Epithelial cell of prostate (primary cell): ENCODE measurements at places on chromosomes 3 and 15.

- DNase-seq: no peak
These were observed 51.1 kb downstream of the SERP1 start for GRCh38 chr3:150495149-150495548.

- DNase-seq: no peak
These were observed 17.6 kb downstream of the RLBP1 start for GRCh38 chr15:89203705-89204273.

- DNase-seq: no peak
These were observed 8.4 kb upstream of the SLCO2A1 start for GRCh38 chr3:134038071-134038491.

DNA sequence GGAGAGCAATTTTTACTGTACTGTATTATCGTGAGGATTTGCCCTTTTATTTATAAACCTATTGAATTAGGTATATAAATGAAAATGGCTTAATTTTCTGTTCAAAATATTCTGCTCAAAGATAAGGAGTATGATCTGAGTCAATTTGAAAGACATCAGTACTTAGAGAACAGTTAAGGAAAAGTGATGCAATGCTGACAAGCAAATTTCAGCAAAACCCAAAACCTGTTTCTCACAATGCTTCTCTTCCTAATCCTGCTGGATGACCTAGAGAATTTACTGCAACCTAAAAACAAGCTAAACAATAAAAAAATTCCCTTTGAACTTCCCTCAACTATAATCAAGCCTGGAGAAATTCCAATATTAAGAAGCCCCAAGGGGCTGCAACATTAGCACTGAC is 82.7 kb downstream of the RFX7 start:
- no peak for DNase-seq

GRCh38 chr15:80554560-80554959 is 140.6 kb upstream of the ABHD17C start:
- no peak for DNase-seq

GRCh38 chr3:122515870-122516269 is 1.1 kb upstream of the KPNA1 start:
- no peak for DNase-seq

GRCh38 chr3:24368605-24369004 is 126.0 kb downstream of the THRB start:
- no peak for DNase-seq

- DNase-seq: no peak
These were observed 2.6 kb downstream of the CD276 start for GRCh38 chr15:73686781-73687256.

- no peak for DNase-seq
These were observed 8.2 kb downstream of the SLC27A2 start for GRCh38 chr15:50190166-50190570.

- DNase-seq: no peak
These were observed 171.9 kb downstream of the FMN1 start for GRCh38 chr15:33022629-33023028.

DNA sequence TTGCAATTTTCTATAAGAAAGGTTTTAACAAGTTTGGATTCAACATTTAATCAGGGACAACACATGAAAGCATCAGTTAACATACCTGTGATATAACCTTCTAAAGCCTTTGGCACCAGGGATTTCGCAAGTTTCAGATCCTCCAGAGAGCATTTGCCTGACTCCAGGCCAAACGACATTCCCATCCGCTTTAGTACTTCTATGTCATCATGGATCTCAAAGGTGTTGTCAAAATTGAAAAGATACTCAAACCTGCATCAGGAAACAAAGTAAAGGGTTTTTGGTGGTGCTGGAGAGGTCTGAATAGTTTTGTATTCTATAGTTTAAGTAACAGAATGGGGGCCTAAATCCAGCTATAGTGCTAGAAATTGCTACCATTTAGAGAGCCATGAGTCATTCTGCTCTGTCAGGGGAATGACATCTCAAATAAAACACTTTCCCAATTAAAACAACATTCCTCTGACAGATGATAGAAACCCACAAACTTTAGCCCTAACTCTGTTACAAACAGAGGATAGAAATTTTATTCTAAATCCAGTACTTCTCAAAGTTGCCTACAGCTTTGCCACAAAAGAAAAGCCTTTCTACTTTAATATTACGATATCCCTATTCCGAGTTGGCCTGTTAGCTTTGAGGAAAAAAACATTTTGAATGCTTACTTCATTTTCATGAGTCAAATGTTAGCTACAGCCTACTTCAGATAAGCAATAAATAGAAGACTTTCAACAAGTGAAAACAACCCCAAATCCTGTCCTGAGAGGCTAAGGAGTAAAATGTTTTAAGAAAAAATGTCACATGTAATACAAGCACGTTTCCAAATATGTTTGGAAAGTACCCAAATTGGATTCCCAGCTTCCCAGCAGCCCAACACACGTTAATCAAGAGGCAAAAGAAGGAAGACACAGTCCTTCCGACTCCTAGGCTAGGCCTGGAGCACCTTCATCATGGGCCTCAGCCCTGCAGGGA is 83.4 kb downstream of the ATP1B3 start:
- DNase-seq: no peak

- no peak for DNase-seq
These were observed 224.2 kb upstream of the CGNL1 start for GRCh38 chr15:57152133-57152532.

DNA sequence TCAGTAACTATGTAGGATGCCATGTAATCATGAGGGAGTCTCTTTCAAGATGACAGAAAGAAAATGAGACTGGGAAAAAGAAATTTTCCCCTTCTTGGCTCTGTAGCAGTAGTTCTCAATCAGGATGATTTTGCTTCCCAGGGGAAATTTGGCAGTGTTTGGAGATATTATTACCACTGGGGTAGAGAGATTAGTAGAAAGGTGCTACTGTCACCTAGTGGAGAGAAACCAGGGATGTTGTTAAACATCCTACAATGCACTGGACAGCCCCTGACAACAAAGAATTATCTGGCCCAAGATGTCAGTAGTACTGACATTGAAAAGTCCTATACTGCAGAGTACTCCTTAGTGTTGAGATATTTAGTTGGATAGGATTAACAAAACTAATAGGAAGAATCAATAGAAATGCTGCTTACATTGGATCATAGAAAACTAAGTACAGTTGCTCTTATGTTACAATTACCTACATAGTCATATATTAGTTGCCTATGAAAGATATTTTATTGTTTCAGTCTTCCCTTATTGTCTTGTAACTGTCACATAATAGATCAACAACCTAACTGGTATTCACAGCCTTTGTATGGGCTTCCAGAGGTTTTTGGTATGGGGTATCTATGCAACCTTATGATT is 433.3 kb downstream of the RAP2B start:
- no peak for DNase-seq

GRCh38 chr15:80060356-80061006 is 1.0 kb downstream of the ZFAND6 start:
- DNase-seq: no peak

GRCh38 chr3:30962084-30962483 is 67.6 kb upstream of the GADL1 start:
- no peak for DNase-seq

DNA sequence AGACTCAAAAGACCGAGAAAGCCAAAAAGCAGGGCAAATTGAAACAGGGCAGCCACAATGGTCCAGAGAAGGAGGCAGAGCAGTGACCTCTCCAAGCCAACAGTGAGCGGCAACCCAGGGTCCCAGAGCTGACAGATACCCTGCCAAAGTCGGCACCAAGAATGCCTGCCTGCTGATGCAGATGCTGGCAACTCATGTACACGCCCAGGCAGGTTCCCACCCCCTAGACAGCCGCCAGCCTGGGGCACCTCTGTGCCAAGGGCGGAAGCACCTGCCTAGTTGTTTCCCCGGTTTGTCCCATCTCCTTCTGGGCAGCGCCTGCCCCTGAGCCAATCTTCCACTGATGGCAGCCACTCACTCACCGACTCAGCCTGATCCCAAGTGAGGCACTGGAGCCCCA is 22.1 kb downstream of the KLHL25 start:
- no peak for DNase-seq

GRCh38 chr3:50171540-50172301 is 16.6 kb downstream of the SEMA3F start:
- no peak for DNase-seq

- no peak for DNase-seq
These were observed 50.1 kb downstream of the CADPS start for GRCh38 chr3:62824965-62825592.

DNA sequence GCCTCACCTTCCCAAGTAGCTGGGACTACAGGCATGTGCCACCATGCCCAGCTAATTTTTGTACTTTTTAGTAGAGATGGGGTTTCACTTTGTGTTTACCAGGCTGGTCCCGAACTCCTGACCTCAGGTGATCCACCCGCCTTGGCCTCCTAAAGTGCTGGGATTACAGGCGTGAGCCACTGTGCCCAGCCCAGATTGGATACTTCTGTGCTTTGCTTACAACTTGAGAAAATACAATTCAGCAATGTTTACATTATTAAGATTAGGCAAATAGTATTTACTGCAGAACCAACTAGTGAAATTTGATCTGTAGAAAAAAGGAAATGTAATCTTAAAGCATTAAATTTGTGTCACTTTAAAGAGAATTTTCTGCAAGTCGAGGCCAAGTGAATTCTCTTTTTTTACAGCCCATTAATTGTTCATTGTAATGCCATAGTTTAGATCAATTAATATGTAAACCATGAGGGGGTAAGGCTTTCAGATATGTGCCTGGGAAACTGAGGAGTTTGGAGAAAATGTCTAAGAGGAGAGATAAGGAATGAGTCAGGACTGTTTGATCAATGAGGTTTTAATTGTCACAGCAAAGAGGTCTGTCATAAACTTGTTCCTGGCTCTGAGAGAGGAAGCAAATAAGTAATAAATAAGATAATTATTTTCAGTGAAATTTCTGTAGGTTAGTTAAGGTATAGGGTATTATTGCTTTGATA is 15.3 kb downstream of the PYDC2 start:
- no peak for DNase-seq

DNA sequence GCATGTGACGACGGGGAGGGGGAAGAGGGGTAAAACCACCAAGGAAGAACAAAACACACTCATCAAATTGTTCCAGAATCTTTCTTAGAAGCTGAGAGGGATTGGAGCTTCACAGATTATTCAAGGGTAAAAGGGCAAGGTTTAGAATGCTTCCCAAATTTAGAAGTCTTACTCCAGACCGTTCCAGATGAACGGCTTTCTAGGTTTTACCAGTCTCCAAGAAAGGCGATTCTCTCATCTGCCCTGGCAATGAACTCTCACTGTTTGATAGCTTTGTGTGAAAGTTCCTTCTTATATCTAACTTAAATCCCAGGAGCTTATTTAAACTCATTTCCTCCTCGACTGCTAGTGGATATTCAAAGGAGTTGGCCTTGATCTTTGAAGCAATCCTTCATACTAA is 124.3 kb upstream of the PRICKLE2 start:
- no peak for DNase-seq

GRCh38 chr3:17642474-17642873 is 100.0 kb downstream of the TBC1D5 start:
- DNase-seq: no peak

DNA sequence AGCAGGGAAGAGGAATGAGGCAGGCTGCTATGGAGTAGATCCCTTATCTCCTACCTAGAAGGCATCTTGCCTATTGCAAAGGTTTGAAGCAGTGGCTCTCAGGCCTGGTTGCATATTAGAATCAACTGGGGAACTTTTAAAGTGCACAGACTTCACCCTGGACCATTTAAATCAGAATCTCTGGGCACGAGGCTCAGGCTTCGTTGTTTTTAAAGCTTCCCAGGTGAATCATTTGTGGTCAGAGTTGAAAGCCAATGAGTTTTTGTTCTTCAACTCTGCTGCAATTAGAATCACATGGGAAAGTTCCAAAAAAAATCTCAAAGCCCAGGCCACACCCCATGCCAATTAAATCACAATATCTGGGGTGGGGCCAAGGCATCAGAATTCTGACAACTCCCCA is 773.1 kb downstream of the AGBL1 start:
- DNase-seq: peak; percentile 3

GRCh38 chr15:99429681-99430081 is 136.1 kb upstream of the MEF2A start:
- DNase-seq: no peak

DNA sequence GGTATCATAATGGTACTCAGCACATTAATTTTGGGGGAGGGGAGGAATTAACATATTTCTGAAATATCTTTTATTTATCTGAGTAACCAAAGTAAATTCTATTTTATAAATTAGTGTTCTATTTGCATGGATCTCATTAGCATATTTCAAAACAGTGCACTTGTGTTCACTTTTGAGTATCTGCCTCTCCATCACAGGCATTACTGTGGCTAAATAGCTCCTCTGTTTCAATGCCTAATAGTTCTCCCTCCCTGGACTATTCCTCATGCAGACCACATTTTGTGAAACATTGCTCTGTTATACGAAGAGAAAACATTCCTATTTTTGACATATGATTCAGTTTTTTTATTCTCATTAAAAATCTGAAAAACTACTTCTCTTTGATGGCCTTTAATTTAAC is 1127.8 kb downstream of the TUSC7 start:
- no peak for DNase-seq

DNA sequence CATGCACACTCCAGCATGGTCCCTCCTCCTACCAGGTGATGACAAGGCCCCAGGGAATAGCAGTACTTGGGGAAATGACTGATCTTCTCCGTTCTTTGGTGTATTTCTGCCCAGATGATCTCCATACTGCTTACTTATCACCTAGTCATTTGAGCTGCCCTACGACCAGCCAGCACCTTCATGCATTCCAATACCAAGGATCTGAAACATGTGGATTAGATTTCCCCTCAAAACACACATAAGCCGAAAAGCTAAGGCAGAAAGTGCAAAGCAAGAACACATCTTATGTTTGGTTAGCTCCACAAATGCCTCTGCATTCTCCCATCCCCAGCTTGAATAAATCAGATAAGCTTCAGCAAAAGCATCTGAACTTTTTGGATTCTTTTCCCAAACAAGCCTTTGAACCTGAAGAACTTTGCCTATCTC is 64.8 kb upstream of the BCL6 start:
- peak; percentile 12 for DNase-seq

DNA sequence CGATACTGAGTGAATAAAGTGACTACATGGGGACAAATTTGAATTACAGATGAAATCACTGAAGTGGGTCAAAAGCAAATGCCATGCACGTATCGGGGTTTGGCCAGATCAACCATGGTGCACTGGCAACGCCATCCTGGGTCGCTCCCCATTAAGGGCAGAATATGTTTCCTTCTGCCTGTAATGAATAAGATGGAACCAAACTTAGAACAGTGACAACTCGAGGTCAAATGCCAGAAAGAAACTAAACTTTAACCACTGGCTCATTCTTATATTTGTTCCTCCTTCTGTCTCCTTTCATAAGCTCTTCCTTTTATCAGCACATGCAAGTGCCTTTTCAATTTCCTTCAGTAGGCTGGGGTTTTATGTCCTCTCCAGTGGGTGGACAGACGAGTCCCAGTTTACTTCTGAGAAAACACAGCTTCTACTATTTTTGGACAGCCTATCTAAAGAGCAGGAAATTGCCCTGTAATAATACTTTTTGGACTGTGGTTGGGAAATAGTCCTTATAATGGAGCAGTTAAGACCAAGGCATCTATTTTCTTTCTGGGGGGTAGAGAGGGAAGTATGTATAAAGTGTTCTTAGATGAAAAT is 61.4 kb downstream of the WHAMM start:
- no peak for DNase-seq

GRCh38 chr3:134334901-134335280 is 39.4 kb downstream of the AMOTL2 start:
- no peak for DNase-seq

- DNase-seq: no peak
These were observed 48.8 kb downstream of the GLB1 start for GRCh38 chr3:33047842-33048834.

- no peak for DNase-seq
These were observed 17.6 kb downstream of the SHQ1 start for GRCh38 chr3:72830452-72831223.
